ENCODE measurements at places on chromosomes 11 and 22. TPM values are rescaled to one million over a fixed set of nuclear protein-coding genes. Genes with fewer than 3 reads are reported as not detected.

Gene EXPH5
- total RNA-seq = 79.3 TPM

Gene CARD18
- not detected for total RNA-seq

Gene P2RY2
- 20.6 TPM for total RNA-seq

Gene RASSF10
- total RNA-seq = 0.63 TPM

Gene SERHL2
- 0.52 TPM for total RNA-seq

Gene PDE3B
- 47.0 TPM for total RNA-seq

Gene SCGB1A1
- total RNA-seq = not detected

Gene LRRC10B
- 1.7 TPM for total RNA-seq

Gene PDGFB
- 1.8 TPM for total RNA-seq

Gene NUDT22
- total RNA-seq = 81.6 TPM

Gene MRTFA
- 35.0 TPM for total RNA-seq

Gene FHIP1B
- 92.1 TPM for total RNA-seq

Gene ABCG4
- total RNA-seq = 0.85 TPM

Gene PLEKHB1
- 19.7 TPM for total RNA-seq

Gene DDTL
- 3.8 TPM for total RNA-seq
